ENCODE measurements at places on chromosomes 12 and 14.

DNA sequence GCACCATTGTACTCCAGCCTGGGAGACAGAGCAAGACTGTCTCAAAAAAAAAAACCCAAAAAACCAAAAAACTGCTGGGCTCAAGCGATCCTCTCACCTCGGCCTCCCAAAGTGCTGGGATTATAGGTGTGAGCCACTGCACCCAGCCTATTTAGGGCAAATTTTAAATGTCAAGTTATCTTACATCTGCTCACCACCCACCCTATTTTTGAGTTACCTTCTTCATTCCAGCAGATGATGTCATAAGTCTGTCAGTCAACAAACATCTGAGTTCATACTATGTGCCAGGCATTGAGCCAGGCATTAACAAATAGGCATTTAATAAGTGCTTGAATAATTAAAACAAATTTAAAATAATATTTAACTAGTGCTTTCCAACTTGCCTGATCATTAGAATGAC lies 21.5 kb downstream of the BATF start:
- no peak for DNase-seq

- no peak for DNase-seq
Measured at GRCh38 chr12:51409846-51410245, 14.8 kb upstream of the SLC4A8 start.

DNA sequence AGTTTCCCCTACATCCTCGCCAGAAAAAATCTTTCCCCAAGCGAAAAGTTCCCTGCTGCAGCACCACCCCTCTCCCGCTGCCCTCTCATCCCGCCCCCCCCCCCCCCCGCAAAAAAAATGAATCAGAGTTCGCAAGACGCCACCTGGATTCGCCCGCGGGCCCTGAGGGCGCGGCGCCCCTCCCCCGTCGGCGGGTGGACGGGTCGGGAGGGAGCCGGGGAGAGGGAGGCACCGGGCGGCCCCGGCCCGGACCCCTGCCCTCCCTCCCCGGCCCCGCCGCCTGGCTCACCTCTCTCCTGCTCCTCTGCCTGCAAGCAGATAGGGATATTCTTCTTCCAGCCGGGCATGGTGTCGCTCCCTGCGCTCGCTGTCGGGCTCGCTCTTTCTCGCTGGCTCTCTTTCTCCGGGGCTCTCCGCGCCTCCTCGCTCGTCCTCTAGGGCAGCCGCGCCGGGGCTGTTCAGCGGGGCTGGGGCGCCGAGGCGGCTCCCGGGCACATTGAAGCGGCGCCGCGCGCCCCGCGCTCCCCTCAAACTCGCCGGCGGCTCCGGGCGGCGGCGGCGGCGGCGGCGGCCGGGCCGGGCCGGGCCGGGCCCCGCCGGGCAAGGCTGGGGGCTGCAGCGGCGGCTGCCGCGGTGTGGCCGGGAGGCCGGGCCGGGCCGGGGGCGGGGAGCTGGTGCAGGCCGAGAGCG lies 200.3 kb upstream of the CAND1 start:
- DNase-seq, result peak; percentile 16

- no peak for DNase-seq
Measured at GRCh38 chr14:86796221-86797074, 1196.5 kb downstream of the GALC start.

DNA sequence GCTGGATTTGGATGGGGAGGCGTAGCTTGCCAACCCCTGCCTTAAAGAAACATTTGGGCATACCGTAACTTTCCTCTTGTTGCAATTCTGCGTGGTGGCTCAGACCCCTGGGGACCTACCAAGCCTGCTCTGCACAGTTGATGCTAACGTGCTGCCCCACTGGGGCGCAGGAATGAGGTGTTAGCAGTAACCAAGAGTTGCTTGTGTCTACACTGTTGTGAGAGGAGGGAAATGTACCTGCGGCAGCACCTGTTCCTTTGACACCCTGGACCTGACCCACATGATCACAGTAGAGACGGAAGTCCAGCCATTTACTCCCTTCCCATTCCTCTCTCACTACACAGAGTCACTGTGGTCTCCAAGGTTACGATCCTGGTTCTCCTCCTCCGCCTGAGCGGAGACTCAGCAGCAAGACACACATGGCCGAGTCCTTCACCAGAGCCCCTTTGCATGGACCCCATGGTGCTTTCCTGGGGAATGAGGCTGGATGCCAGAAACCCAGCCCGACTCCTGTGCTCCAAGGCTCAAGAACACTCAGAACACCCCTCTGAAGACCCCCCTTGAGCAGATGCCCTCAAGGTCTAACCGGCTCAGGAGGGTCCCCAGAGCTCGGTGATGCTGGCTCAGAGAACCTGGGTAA lies 84.8 kb downstream of the FBXL14 start:
- no peak for DNase-seq

GRCh38 chr12:120586860-120587259 lies 5.7 kb upstream of the POP5 start:
- no peak for DNase-seq

GRCh38 chr14:99524804-99525698 lies 43.8 kb downstream of the CCNK start:
- no peak for DNase-seq

- no peak for DNase-seq
Measured at GRCh38 chr12:3869433-3869832, 3.8 kb downstream of the PARP11 start.

GRCh38 chr14:100409651-100410050 lies 86.5 kb downstream of the SLC25A47 start:
- no peak for DNase-seq

GRCh38 chr14:93175492-93175891 lies 9.2 kb downstream of the MOAP1 start:
- no peak for DNase-seq

GRCh38 chr14:28635387-28635786 lies 131.2 kb upstream of the FOXG1 start:
- DNase-seq, result peak; percentile 2

DNA sequence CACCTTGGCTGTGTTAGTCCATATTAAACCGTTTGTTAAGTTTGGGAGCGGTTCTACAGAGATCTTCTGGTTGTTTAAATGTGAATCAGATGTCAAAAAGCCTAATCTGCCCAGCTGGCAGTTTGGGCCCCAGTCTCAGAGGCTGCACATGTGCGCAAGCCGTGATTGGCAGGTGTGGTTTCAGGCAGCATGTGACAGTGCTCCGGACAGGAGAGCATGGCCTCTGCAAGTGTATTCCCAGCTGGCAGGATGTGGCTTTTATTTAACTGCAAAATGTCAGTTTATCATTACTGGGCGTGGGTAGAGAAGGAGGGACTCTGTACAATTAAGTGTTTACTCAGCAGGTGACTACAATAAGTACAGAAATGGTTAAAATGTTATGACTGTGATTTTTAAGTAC lies 77.5 kb downstream of the PELI2 start:
- DNase-seq, result peak; percentile 43

- DNase-seq, result no peak
Measured at GRCh38 chr14:71712478-71712877, 219.8 kb upstream of the RGS6 start.

DNA sequence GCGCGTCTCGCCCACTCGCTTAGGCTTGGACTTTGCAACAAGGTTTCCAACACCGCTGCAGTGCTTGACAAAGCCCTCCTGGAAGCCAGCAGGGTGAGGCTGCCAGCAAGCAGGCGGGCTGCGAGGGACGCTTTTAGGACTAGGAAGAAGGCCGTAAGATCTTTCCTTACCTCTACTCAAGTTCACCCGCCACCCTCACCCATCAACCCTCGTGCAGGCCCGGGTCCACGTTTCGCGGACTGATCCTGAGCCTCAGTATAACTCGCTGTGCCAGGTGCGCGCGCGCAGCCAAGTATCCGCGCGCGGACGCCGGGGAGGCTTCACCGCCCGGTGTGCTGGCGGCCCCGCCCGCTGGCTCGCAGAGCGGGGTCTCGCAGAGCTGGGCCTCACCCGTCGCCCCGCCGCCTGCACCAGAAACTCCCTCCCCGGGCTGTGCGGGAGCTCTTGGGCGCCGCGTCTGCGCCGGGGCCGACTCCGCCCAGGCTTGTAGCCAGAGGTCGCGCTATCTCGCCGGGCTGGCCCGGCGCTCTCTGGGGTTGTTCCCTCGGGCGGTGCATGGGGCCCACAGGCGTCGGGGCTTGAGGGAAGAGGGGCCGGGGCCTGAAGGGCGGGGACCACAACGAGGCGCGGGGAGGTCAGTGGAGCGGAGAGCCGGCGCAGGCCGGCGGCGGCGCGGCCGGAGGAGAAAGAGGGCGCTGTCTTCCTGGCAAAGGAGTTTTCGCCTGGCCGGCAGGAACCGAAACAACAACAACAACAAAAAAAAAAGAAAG lies 7.6 kb upstream of the SIX1 start:
- peak; percentile 93 for DNase-seq

- no peak for DNase-seq
Measured at GRCh38 chr12:97716356-97716755, 253.8 kb downstream of the RMST start.

DNA sequence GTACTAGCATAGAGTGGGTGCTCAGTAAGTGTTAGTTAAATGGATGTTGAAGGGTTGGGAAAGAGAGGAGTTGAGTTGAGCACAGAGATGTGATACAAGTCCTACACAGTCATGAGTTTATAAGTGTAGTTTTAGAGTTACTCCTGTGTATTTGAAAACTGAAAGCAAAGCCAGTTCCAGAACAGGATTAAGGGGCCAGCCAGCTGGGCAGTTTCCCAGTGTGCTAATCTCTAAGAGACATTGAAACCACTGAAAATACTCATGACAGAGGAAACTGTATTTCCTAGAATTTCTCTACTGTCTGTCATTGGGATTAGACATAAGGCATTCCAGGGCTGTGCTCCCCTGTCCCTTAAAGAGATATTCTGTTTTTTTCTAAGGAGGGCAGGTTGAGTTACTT lies 101.0 kb downstream of the DERA start:
- no peak for DNase-seq

- no peak for DNase-seq
Measured at GRCh38 chr12:120214626-120215356, 13.9 kb upstream of the RPLP0 start.

DNA sequence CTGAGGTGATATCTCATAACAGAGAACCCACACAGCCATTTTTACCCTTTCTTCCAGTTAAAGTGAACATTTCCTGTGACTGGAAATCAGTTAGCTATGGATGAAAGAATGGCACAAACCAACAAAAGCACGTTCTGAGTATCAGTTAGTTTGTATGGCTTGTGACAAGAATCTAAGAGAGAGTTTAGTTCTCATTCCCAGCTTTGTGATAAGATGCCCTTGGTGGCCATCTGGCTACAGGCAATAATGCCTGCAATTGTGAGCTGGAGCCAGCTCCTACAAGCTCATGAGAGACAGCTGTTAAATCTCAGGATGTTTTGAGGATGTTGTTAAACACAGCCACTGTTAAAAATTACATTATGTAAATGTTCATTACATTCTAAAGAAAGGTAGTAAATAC lies 122.0 kb upstream of the FRMD6 start:
- no peak for DNase-seq

- no peak for DNase-seq
Measured at GRCh38 chr12:32159925-32160324, 53.3 kb downstream of the BICD1 start.

DNA sequence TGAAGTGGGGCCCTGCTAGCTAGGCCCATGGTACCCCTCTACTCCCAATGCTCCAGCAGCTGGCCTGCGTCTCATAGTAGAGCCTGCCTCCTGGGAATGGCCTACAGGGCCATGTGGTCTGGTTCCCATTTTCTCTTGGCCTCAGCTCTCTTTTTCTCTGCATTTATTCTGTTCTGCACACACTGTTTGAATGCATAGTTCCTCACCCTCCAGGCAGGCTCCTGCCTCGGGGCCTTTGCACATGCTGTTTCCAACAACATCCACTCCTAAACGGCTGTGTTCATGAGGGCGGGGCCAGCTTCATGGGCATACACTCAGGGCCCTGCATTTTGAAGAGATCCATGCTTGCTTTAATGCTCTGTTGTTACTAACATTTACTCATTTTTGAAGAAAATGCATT lies 204.0 kb downstream of the ADGRD1 start:
- DNase-seq, result no peak
